NCI-H446 treated with DMSO at 0.1 percent for 48 hours (cell line): ENCODE measurements at places on chromosomes 7 and 10.
A peak's percentile ranks its signal among the peaks of the same experiment; 100 is the strongest.

- no peak for DNase-seq
Measured at GRCh38 chr10:7239312-7239985, 171.4 kb downstream of the SFMBT2 start.

GRCh38 chr7:101179713-101180112 is 380 bp downstream of the NAT16 start:
- no peak for DNase-seq

DNA sequence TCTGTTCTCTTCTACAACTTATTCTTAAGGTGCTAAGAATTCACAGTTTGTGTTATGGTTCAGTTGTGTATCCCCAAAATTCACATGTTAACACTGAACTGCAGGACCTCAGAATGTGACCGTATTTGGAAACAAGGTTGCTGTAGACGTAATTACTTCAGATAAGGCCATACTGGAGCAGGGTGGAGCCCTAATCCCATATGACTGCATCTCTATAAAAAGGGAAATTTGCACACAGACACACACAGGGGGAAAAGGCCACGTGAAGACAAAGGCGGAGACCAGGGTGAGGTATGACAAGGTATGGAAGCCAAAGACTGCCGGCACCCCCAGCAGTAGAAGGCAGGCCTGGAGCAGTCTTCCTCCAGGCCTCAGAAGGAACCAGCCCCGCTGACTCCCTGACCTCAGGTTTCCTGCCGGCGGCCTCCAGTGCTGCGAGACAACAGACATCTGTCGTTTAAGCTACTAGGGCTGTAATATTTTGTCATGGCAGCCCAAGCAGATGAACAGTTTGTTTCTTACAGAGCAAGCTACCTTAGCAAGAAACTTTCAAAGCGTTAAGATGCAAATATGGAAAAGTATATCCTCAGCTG is 98.7 kb downstream of the PROSER2 start:
- DNase-seq, result no peak

- DNase-seq, result no peak
Measured at GRCh38 chr10:33082373-33082895, 124.4 kb upstream of the ITGB1 start.

DNA sequence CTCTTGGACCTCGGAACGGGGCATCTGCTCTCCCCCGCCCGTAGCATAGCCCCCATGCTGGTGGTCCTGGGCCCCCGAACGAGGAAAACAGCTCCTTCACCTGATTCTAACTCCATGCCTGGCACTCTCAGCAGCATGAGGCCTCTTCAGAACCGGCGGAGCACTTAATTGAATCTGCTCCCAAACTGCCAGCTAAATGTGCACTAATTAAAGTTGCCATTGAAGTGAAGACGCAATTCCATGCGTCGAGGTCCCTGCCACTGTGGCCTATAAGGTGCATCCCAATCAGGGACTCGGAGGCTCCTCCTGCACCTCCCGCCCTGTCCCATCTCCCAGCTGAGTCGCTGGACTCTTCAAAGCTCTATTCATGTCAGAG is 41.3 kb upstream of the ADGRA1 start:
- DNase-seq, result no peak

- no peak for DNase-seq
Measured at GRCh38 chr10:29252811-29253689, 35.8 kb upstream of the LYZL1 start.

DNA sequence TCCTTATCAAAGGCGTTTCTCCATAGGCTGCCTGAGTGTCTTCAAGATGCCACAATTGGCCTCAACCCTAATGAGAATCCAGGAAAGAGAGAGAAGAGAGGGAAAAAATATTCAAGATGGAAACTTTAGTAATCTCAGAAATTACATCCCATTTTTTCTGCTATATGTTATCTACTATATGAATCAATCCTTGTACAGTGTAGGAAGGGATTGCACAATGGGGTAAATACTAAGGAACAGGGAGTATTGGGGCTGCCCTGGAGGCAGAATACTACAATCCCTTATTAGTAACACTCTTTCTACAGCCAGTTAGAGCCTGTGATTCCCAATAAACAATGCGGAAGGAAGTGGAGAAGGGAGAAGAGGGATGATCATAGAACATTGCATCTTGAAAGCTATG is 27.9 kb downstream of the TFPI2 start:
- no peak for DNase-seq

DNA sequence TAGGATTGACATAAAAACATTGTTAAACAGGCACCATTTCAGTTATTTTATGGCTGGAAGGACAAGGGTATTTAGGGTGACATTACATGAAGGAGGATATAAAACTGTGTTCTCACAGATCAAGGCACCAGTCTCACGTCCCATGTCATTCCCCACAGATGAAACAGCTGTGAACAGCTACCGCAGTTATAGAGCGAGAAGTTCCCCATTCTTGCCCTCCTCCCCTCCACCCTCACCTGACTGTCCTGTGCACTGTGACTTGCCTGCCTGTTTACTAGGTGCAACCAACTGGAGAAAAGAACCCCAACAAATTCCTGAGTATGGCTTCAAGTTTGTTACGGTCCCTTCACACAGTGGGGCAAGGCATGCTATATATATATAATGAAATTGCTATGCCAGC is 141.6 kb downstream of the SND1 start:
- DNase-seq, result no peak

DNA sequence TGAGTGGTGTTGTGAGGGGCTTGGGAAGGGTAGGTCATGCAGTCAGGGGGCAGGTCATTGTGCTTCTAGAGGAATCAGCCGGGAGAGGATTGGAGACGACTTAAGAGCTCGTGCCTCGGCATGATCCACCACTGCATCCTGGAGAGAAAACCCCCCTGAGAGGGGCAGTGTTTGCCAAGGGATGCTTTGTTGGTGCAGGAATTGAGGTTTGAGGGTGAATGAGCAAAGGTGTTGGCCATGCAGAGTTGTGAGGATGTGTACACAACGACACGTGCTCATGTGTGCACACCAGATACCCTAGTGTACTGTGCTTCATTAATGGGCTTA is 85.6 kb upstream of the ANLN start:
- no peak for DNase-seq

DNA sequence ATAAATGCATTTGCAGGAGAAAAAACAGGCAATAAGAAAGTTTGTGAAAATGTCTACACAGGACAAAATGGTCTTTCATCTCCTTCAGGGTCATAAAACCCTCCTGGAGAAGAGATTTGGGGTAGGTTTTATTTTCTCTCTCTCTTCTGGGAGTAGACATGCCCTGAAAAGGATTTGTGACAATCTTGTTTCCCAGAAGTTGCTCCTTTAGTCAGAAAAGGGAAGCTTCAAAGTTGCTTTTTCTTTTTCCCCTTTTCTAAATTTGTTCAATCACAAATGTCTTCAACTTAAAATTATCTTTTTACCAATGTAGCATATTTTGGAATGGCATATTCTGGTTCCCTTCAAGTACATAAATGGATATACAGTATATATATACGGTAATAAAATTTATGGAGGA is 9.4 kb upstream of the ANKRD22 start:
- no peak for DNase-seq

DNA sequence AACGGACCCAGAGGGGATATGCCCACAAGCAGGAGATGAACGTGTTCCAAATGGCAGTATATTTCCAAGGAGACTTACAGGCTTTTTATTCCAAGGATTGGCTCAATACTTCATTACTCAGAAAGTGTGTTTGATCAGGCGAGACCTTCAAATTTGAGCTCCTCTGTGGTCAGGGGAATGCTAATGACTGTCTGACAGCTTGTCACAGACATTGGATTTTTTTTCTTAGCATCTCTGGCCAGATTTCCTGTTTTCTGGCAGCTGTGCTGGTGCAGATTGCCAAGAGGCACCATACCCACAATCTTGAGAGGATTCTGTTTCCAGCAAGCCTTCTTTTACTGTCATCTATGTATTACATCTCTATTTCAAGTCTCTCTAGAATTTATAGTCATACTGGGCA is 93.8 kb downstream of the C1GALT1 start:
- DNase-seq, result peak; percentile 95

DNA sequence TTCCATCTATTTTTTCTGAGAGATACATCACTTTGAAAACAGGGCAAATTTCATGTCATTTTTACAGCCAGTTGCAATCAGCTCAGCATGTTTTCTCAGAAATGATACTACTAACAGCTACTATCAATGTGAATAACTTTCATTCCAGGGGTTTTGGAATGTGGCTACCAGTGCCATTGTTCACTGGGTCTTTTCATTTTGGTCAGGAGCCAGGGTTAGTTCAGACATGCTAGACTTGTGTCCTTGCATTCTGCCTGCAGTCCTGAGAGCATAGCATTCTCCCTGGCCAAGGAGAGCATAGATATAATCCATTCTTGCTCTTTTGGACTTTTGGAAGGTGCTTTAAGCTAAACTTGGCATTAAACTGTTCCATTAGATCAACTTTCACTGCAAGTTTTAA is 160.9 kb upstream of the NEBL start:
- no peak for DNase-seq

GRCh38 chr7:77657427-77658224 is 38.6 kb upstream of the RSBN1L start:
- peak; percentile 10 for DNase-seq

DNA sequence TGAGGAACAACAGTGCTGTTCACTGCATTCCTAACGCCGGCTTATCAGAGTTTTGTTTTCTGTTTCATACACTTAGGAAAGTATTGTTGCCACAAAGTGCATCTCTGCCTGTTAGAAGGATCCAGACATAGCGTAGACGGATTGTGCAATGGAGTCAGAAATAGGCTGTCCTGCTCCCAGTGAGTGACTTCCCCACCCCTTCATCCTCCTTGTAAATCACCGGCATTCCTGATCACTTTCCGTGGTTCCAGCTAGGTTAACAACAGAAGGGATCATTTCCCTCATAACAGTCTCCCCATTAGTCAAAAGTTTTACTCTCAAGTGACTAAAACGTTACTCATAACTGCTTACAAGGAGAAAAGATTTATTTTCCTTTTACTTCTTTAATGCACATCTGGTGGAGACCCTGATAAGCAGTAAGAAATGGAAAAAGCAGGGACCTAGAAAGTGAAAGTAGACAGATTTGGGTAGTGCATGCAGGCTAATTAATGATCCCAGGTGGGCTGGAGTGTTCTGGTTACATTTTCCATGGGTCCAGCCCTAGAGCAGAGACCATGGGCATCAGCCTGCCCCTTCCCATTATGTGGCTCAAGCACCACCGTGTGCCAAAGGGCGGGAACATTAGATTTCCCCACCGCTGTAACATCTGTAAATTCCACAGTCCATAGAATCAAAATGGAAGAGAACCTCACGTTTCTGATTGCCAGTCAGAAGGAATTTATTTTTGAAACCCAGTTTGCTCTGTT is 395.1 kb upstream of the GALNT17 start:
- DNase-seq, result no peak

- DNase-seq, result peak; percentile 53
Measured at GRCh38 chr10:97407211-97407951, 6.2 kb upstream of the RRP12 start.

GRCh38 chr10:10938676-10939075 is 79.0 kb upstream of the CELF2 start:
- DNase-seq, result no peak

GRCh38 chr10:988667-989545 is 672 bp downstream of the GTPBP4 start:
- DNase-seq, result no peak

GRCh38 chr7:162632-163297 is 29.6 kb upstream of the FAM20C start:
- no peak for DNase-seq

DNA sequence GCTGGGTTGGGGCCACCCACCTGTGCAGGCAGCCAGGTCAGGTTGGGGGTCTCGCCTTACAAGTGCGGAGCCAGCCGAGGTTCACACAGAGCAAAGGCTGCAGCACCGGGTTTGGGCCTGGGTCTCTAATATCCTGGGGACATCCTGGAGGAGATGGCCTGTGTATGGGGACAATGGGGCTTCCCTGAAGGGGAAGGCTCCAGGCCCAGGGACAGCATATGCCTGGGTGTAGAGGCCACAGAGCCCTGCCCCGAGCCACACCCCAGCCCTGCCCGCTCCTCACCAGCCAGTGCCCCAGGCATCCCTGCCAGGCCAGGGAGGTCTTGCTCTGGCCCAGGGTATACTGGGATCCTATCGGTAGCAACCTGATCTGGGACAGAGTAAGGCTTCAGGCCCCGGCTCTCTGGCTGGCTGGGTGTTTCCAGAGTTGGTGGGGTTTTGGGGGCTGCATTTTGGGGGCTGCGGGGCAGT is 9.1 kb downstream of the TTYH3 start:
- no peak for DNase-seq

DNA sequence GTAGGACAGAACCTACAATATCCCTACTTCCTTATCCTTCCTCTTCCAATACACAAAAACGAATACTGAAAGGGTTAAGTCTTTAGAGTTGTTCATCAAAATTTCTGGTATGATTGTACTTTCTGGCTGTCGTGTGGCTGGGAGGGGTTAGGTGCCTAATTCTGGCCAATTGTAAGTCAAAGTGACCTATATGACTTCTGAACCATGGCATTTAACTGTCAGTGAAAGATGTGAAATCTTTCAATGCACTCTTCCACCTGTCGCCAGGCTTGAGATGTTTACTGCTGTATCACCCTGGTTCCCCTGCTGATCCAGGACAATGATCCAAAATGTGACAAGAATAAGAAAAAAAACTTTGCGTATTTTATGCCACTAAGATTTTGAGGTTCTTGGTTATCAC is 20.8 kb downstream of the EPC1 start:
- DNase-seq, result no peak

GRCh38 chr7:23473844-23474093 is 3.5 kb upstream of the IGF2BP3 start:
- DNase-seq, result peak; percentile 61

DNA sequence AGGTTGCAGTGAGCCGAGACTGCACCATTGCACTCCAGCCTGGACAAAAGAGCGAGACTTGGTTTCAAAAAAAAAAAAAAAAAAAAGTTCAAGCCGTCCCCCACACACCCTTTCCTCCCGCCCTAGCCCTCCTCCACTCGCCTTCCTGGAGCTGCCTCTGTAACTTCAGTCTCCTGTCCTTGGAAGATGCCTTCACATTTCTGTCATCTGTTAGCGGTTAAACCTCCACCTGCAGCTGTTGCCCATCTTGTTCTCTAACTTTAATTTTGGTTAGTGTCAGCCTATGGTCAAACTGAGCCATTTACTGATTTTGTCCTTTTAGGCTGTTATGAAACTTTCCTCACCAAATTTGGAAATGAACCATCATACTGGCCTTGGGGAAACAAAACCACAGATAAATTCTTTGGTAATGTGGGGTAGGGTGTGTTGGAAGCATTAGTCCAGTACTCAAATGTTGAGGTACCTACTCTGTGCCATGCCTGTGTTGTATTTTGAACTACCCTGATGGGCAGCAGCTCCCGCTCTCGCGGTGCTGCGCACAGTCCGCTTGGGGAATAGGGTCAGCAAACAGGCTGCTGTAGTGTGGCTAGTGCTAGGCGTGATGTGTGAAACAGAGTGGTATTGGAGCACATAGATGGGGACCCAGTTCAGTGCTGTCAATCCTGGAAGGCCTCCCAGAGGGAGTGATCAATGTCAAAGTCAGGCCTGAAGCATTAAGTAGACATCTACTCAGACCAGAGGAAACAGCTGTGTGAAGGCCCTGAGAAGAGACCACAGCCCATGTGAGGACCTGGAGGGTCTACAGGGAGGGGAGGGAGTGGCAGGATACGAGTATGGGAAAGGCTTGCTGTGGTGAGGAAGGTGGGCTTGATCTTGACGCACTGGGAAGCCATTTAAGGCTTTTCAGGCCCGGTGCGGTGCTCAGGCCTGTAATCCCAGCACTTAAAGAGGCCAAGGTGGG is 26.9 kb downstream of the SFXN4 start:
- no peak for DNase-seq
